Endodermal cell (in vitro differentiated cells): ENCODE measurements at places on chromosomes 4 and X.

DNA sequence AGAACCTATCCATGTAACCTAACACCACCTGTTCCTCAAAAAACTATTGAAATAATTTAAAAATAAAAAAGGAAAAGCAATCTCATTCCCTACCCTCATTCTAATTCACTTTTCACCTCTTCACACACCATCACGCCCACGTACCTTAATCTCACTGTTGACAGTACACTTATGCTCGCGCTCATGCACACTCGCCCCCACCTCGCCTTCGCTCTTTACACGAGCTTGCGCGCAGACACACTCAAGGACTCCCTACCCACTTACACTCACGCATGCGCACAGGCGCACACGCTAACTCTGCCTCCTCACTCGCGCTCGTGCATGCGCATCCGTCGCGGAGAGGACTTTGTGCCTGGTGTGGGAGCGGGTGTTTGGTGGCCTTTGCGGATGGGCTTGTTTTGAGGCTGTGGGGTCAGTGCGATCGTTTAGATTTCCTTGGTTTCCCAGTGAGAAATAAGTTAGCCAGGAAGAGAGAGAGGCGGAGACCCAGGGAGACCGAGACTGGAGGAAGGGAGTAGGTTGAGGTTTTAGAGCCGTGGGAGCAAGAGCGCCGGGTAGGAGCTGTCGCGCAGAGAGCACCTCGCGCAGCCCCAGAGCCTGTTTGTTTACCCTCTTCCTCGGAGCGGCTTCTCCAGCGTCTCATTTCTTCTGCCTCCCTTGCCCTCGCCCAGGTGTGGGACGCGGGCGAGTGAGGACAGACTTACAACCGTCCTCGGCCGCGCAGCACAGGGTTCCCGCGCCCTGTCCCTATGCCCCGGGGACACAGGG lies 8.1 kb upstream of the GSX2 start:
- peak; percentile 64 for DNase-seq

- DNase-seq: no peak
Measured at GRCh38 chr4:114265342-114265741, 285.9 kb upstream of the ARSJ start.

DNA sequence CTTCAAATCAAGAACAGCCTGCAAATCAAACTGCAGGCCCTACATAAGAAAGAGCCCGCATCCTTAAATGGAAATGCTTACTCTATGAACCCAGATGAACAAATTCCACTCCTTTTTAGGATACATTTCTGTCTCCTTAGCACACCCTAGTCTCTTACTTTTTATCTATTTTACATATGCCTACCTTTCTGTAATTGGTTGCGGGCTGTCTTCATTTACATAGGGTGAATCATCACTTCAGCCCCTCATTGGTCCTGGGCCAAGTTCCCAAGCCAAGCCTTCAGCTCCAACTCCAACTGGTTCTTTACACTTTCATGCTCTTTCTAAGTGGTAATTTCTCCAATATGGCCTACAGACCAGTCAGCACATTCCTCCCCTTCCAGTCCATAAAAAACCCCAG lies 219.3 kb downstream of the TRAM1L1 start:
- DNase-seq: no peak

GRCh38 chrX:27608671-27609070 lies 18.5 kb downstream of the DCAF8L2 start:
- no peak for DNase-seq

DNA sequence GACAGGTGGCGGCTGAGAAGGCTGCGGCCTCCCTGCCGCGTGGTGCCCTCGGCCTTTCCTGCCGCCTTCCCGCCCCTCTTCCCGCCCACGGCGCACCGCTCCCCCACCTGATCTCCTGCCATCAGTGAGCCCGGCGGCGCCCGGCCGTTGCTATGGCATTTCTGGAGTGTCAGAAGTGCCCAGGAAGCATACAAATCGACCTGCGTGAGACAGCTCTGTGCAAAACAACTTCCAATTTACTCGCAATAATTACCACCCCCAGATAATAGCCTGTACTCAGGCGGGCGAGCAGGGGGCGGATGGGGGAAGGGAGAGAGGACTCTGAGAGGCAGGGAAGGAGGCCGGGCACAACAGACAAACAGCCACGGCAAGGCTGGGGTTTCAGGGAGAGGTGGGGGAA lies 16.6 kb upstream of the ERCC6L start:
- DNase-seq: peak; percentile 66

GRCh38 chr4:123941306-123941705 lies 544.7 kb downstream of the SPRY1 start:
- no peak for DNase-seq

DNA sequence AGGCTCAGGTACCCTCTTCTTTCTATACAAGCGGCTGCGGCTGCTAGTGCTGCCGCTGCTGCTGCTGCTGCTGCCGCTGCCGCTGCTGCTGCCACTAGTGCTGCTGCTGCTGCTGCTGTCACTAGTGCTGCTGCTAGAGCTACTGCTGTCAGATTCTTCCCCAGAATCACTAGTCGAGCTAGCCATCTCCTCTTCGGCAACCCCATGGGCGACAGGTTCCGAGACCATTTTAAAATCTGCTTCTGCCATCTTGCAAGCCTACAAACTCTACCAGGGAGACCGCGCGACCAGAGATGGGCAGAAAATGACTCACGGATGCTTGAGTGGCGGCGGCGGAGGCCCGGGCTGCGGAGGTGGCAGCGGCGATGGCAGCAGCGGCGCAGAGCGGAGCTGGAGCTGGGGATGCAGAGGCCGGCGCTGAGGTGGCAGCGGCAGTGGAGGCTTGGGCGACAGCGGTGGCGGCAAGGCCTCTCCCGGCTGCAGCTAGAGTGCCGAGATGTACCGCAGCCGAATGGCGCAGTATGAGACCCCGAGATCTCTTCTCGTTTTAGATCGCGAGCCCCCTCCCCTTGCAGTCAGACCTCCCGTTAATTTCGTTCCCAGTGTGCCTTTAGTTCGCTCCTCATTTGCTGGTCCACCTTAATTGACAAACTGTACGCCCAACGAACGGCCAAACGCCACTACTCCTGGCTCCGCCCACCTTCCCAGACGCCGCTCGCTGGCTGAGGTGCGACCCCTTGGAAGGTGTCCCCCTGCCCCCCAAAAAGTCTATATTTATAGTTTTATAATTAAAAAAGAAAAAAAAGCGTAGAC lies at the start of gene NAP1L3:
Gene NAP1L3 (minus strand): TSS at position 523 of the 813 bp plus-strand sequence. CDS start 274 bp downstream, at position 249.
- peak; percentile 95 for DNase-seq

- no peak for DNase-seq
Measured at GRCh38 chr4:182384631-182385091, 141.5 kb downstream of the TENM3 start.

DNA sequence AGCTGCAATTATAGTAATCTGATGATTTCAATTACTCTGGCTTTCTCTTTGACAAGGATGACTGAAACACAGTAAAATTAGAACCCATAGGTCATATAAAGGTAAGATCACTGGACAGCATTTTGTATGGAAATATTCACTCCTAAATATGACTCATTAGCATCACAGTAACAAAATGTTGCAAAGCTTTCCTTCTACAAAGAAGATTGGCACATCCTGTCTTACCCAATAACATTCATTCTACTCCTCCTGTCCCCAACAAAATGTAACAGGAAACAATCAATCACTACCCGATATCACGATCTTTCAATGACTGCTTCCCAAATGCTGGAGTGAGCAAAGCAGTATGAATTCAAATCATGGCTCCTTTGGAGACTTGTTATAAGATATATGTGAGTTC lies 95.3 kb downstream of the FANCB start:
- DNase-seq: no peak

- no peak for DNase-seq
Measured at GRCh38 chrX:13064599-13065143, 20.3 kb upstream of the FAM9C start.

DNA sequence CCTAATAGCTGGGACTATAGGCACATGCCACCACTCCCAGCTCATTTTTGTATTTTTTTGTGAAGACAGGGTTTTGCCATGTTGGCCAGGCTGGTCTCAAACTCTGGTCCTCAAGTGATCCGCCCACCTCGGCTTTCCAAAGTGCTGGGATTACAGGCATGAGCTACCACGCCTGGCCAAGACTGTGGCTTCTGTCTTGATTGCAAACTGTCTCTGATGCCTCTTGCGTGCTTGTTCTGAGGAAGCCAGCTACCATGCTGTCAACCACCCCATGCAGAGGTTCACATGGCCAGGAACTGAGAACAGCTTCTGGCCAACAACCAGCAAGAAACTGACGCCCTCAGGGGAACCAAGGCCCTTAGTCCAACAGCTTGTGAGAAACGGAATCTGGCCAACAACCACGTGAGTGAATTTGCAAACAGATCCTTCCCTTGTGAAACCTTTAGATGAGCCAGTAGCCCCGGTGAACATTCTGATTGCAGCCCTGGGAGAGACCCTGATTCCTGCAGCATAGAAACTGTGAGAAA lies 71.2 kb downstream of the SUPT20HL2 start:
- DNase-seq: peak; percentile 56

- no peak for DNase-seq
Measured at GRCh38 chrX:136049608-136050007, 64.4 kb downstream of the SLC9A6 start.

- peak; percentile 69 for DNase-seq
Measured at GRCh38 chrX:119698845-119699244, 5.9 kb upstream of the SEPTIN6 start.

DNA sequence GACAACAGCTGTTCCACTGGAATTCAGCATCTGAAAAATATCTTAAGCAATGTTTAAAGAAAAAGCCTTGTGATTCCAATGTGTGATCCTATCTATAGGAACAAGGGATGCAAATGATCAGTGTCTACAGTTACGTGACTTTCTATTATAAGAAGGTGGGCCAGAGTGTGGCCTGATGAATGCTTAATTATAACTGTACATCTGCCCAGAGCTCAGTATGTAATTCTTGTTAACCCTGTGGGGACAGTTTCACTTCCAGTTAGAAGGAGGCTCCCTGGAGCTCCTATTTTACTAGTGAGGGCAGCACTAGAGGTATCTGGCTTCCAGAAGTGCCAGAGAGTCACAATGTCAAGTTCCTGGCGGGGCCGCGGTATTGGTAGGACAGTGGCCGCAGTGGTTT lies 288.5 kb downstream of the USP46 start:
- no peak for DNase-seq

- DNase-seq: no peak
Measured at GRCh38 chr4:111127841-111128240, 505.0 kb upstream of the PITX2 start.

- DNase-seq: no peak
Measured at GRCh38 chr4:11735651-11736050, 307.0 kb upstream of the HS3ST1 start.

DNA sequence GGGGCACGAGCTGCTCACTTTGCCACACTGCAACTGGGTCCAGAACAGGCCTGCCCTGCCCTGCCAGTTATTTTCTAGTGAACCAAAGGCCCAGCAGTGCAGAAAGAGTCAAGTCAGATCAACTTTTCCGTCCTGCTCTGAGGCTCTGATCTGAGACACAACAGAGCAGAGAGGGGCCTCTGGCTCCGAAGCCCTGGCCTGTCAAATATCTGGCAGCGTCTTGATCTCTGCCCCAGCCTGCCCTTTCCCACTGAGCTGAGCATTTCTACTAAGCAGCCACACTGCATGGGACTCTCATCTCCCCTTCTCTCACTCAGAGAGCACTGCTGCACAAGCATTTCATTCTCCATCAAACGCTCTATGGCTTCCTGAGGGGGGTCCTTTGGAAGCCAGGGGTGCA lies 11.8 kb downstream of the IGFBP7 start:
- DNase-seq: no peak
